SJSA1 (cell line): ENCODE measurements at places on chromosomes 1 and 21.

DNA sequence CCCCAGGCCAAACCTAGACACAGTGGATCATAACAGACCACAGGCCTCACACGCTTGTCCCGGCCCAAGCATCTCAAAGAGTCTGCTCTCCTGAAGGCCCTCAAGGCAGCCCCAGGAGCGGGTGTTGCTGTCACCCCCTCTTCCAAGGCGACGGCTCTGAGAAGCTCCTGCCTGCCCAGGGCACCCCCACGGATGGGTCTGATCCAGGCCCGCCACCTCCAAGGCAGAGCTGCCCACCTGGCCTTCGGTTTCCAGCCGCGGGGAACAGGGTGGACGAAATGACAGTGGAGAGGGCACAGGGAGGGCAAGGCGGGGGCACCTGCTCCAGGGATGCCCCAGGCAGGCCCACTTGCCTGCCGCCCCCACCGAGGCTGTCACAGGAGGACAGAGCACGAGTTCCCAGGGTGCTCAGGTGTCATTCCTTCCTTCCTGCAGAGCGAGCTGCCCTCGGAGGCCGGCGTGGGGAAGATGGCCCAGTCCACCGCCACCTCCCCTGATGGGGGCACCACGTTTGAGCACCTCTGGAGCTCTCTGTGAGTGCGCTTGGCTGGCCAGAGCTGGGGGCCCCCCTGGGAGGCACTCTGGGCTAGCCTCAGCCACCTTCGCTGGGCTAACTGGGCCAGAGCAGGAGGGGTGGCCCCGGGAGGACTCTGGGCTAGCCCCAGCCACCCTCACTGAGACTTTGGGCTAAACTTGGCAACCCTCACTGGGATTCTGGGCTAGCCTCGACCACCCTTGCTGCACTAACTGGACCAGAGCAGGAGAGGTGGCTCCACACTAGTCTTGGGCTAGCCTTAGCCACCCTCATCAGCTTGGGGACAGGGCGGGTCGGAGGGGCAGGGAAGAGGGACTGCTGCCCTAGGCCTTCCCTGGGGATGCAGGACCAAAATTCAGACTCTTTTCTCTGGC, 29.8 kb downstream of the TP73 start:
- DNase-seq, result no peak
- H3K27me3 ChIP-seq, result no peaks in the 10 kb centered on the region
- H3K4me3 ChIP-seq, result no peak overlapping the region
- no peak overlapping the region for H3K27ac ChIP-seq
- no peaks in the 10 kb centered on the region for H3K36me3 ChIP-seq

DNA sequence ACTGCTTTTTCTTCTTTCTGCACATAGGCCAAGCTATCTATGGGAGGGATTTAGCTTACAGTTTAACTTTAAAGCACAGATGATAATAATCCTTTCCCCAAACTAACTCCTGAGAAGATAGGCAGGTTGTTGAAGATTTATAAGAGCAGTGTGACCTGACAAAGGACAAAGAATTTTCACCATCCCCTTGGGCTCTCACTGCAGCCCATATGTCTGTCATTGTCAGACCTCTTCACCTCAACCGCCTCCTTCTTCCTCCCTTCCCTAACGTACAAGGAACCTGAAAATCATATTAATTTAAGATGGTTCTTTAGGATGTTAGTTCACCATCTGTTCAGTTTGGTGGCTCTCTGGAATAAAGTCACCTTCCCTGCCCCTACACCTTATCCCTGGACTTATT, 5.0 kb downstream of the RNU1-2 start:
- H3K36me3 ChIP-seq, result no peaks in the 10 kb centered on the region
- no peak overlapping the region for H3K27ac ChIP-seq
- H3K4me1 ChIP-seq, result peaks cover 20% of the 10 kb centered on the region
- H3K27me3 ChIP-seq, result no peaks in the 10 kb centered on the region
- DNase-seq, result no peak

DNA sequence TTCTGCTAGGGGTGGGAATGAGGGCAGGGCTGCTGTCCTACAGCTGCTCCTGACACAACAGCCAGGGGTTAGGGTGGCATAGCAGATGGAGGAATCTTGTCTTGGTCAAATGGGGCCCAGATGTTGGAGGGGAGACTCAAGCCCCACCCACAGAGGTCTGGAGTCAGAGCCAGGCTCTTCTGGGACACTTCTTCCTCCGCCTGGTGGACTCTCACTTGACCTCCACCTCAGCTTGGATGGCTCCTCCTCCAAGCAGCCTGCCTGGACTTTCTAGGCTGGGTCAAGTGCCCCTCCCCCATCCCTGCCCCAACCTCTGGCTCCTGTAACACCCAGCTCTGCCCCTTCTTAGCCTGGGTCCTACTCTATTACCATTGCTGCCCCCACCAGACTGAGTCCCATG, 35.5 kb downstream of the EPHA2 start:
- H3K27ac ChIP-seq, result no peak overlapping the region
- H3K27me3 ChIP-seq, result no peaks in the 10 kb centered on the region
- DNase-seq, result no peak
- H3K4me1 ChIP-seq, result peaks cover 44% of the 10 kb centered on the region
- H3K4me3 ChIP-seq, result no peak overlapping the region

GRCh38 chr1:2248127-2248826, 20.2 kb downstream of the SKI start:
- H3K4me3 ChIP-seq, result no peak overlapping the region
- no peak for DNase-seq
- no peaks in the 10 kb centered on the region for H3K27me3 ChIP-seq
- peaks cover 10% of the 10 kb centered on the region for H3K36me3 ChIP-seq
- H3K4me1 ChIP-seq, result peaks cover 20% of the 10 kb centered on the region

- H3K4me1 ChIP-seq, result no peaks in the 10 kb centered on the region
- no peak overlapping the region for H3K4me3 ChIP-seq
- no peak for DNase-seq
- no peak overlapping the region for H3K27ac ChIP-seq
- no peaks in the 10 kb centered on the region for H3K36me3 ChIP-seq
Measured at GRCh38 chr21:32826329-32827167, 55.0 kb upstream of the PAXBP1 start.

DNA sequence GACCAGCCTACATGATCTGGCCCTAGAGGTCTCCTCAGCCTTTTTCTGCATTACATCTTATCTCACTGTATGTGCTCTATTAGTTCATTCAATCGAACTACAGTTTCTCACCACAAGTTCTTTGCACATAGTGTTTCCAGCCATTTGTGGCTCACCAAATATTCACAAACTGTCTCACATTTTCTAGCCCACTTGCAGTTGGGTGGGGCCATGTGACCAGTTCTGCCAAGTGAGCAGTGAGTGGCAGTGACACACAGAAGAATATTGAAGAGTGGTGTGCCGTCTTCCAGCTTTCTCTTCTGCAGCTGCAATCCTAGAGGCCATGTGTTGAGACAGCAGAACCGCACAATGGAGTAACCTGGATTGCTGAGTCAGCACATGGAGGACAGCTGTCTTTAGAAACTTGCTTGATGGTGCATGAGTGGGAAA, 103.2 kb upstream of the ZNF644 start:
- no peak for DNase-seq
- H3K27ac ChIP-seq, result no peak overlapping the region
- peaks cover 4% of the 10 kb centered on the region for H3K4me1 ChIP-seq
- H3K36me3 ChIP-seq, result no peaks in the 10 kb centered on the region

DNA sequence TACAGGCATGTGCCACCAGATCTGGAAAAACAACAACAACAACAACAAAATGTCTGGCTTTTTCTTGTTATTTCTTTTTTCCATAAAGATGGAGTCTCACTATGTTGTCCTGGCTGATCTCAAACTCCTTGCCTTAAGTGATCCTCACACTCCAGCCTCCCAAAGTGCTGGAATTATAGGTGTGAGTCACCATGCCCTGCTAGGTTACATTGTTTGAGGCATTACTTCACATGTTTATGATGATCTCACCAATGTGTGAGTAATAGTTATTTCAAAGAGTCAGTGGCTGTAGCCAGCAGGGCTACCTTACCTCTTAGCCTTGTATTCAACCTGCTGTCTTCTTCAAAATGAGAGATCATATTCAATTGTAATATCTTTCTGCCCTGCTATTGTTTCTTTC, 445.7 kb downstream of the AMY1C start:
- H3K36me3 ChIP-seq, result no peaks in the 10 kb centered on the region
- no peak overlapping the region for H3K4me3 ChIP-seq

DNA sequence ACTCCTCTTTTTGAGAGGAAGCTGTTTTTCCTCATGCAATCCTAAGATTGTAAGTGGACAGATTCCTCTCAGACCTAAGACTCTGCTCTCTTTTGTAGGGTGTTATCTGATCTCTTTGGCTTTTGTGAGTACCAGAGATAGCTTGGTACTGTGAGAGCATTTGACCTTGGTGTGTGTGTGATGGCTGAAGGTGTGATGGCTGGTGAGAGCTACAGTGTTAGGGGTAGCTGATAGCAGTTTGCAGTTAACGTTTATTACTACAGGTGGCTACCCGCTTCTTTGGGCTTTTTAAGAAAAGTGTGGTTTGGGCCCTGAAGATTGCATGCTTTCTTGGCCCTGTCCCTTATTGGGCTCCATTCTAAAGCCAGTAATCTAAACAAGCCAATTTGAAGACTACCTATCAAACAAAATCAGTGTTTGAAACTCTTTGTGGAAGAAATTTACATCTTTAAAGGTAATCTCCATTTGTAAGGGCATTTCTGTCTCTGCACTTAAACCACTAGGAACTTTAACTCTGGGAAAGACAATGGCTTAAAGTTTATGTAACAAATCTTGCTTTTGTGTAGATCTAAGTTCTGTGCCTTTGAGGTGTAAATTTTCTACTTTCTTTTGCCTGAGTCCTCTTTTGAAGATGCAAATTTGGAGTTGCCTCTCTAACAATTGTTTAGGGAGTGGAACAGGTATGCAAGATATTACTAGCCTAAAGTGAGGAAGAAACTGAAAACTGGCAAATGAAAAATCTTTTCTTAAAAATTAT, 85.3 kb upstream of the SERBP1 start:
- H3K27ac ChIP-seq, result no peak overlapping the region
- no peaks in the 10 kb centered on the region for H3K36me3 ChIP-seq
- no peaks in the 10 kb centered on the region for H3K4me1 ChIP-seq
- no peak overlapping the region for H3K4me3 ChIP-seq
- no peak for DNase-seq

GRCh38 chr21:42165901-42166300, 53.0 kb upstream of the ABCG1 start:
- peaks cover 9% of the 10 kb centered on the region for H3K4me1 ChIP-seq
- no peaks in the 10 kb centered on the region for H3K27me3 ChIP-seq
- DNase-seq, result no peak
- no peak overlapping the region for H3K27ac ChIP-seq
- H3K4me3 ChIP-seq, result no peak overlapping the region
- no peaks in the 10 kb centered on the region for H3K36me3 ChIP-seq

DNA sequence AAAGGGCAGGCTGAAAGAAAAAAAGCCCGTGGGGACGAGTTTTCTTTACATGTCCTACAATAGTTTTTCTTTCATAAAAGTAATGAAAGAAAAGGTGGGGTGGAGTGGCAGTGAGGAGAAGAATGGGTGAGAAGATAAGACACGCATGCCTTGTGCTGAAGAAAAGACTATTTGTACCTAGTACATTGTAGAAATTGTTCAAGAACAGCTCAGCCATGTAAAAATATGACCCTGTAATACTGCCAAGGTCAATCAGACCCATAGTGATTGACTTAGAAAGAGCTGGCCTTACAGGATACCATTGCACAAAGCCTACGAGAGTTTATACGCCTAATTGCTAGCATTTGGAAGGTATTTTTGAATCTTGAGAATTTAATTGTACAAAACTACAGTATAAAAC, 126.0 kb upstream of the NRIP1 start:
- H3K4me1 ChIP-seq, result no peaks in the 10 kb centered on the region
- no peak for DNase-seq
- H3K27me3 ChIP-seq, result no peaks in the 10 kb centered on the region
- no peaks in the 10 kb centered on the region for H3K36me3 ChIP-seq
- H3K27ac ChIP-seq, result no peak overlapping the region

DNA sequence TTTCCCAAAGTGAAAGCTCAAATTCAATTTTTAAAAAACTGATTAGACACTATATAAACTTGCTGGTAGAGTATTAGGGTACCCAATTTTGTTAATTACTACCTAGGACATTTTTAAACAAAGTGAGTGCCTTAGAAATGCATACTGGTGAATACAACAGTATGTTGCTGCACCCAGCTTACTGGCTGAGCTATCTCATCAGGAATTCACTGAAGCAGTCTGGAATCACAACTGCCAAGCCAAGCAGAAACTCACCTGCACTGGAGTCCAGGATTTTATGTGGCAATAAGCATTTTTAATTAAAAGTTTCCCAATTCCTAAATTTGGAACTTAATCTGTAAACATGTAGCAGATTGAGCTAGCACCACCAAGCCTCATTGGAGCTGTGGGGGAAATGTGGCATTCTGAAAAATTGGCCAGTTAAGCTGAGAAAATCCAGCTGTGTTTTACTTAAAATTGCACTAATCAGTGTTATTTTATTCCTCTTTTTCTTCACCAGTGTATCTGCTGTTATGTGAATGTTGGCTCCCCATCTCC, 61.8 kb downstream of the CLEC20A start:
- peaks cover 3% of the 10 kb centered on the region for H3K4me1 ChIP-seq
- H3K27ac ChIP-seq, result no peak overlapping the region
- no peaks in the 10 kb centered on the region for H3K36me3 ChIP-seq
- H3K4me3 ChIP-seq, result no peak overlapping the region
- DNase-seq, result no peak

DNA sequence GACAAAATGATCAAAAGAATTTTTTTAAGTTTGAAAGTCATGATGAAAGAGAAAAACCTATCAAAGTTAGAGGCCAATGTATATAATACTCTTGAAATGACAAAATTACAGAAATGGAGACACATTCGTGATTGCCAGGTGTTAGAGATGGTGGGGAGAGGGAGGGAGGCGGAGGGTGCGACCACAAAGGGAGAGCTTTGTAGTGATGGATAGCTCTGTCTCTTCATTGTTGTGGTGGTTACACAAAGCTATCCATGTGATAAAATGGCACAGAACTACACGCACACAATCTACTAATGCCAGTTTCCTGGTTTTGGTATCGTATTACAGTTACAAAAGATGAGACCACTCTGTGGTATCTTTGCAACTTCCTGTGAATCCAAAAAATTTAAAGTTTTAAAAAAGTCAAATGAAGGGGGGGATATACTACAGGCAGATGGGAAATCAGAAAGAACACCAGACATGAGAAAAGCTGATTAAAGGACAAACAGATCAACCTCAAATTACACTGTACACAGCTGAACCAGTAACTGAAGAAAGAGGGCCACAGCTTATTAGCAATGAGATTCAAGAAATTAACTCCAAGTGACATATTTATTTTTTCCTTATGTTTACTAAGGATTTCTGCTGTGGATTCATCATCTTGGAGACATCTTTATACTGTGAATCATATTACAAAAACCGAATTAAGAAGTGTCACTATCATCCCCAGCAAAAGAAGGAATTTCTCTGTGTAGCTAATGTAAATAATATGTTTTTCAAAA, 199.1 kb downstream of the SLC45A1 start:
- H3K4me3 ChIP-seq, result no peak overlapping the region
- peak overlapping the region; percentile 54 for H3K27ac ChIP-seq

GRCh38 chr1:176183618-176184017, 23.5 kb downstream of the COP1 start:
- 0 out of 2 replicates have a peak overlapping the region, but pooled peaks have one; percentile 12 for H3K27ac ChIP-seq
- no peak overlapping the region for H3K4me3 ChIP-seq
- H3K27me3 ChIP-seq, result no peaks in the 10 kb centered on the region
- peak; percentile 2 for DNase-seq
- peaks cover 17% of the 10 kb centered on the region for H3K36me3 ChIP-seq
